Renal cortical epithelial cell (primary cell): ENCODE measurements at places on chromosomes 4 and X.

DNA sequence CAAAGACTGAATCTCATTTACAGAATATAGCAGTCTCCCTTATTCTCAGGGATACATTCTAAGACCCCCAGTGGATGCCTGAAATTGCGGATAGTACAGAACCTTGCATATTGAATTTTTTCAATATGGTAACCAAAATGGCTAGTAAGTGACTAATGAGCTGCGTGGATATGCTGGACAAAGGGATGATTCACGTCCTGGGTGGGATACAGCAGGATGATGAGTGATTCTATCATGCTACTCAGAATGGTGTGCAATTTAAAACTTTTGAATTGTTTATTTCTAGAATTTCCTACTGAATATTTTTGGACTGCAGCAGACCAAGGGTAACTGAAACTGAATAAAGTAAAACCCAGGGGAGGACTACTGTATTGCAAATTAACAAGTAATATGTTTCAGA lies 66.7 kb downstream of the STAG2 start:
- DNase-seq, result no peak

GRCh38 chrX:150975655-150976390 lies 7.3 kb upstream of the HMGB3 start:
- DNase-seq, result no peak

DNA sequence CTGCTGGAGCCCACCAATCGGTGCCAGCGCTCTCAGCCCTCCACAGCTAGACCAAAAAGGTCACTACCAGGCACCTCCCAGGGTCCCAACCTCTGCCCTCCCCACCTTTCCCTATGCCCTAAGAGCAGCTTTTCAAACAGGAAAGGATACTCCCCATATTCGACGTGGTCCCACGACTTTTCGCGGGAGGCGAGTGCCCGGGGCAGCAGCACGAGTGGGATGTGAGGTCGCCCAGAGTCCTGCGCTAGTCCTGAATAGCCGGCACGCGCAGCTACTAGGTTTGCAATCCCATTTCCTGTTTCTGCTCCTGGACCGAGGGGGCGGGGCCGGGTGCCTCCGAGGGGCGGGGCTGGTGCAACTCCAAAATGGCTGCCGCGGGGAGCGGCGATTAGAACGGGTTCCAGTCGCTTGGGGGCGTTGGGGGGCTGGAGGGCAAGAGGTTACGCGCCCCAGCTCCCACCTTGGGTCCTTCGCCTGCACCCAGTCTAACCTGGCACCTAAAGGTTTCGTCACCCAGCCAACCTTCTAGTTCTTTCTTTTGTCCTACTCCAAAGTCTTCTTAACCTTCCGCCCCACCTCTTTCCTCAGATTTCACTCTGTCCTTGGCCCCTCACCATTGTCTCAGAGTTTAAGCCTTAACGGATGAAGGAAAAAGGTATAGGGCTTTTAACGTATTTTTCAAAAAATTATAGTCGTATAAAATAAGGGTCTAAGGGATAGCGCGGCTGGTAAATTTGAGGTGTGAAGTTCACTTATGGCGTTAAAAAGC lies 85.0 kb upstream of the TENT5D start:
- peak; percentile 23 for DNase-seq

DNA sequence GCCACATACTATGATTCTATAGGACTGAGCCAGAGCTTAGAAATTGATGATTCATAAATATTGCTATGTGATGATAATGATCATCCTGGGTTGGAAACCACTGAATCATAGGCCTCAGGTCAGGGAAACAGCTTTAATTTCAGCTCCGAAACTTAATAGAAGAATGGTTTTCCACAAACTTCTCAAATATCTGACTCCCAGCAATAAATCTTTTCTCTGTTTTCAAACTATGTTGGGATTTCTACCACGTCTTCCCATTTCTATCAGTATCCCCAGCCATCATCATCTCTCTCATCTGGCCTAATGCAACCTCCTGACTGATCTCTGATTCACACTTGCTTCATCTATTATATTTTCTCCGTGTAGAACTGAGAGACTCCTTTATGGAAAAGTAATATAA lies 521.8 kb upstream of the AGA start:
- DNase-seq, result peak; percentile 45

DNA sequence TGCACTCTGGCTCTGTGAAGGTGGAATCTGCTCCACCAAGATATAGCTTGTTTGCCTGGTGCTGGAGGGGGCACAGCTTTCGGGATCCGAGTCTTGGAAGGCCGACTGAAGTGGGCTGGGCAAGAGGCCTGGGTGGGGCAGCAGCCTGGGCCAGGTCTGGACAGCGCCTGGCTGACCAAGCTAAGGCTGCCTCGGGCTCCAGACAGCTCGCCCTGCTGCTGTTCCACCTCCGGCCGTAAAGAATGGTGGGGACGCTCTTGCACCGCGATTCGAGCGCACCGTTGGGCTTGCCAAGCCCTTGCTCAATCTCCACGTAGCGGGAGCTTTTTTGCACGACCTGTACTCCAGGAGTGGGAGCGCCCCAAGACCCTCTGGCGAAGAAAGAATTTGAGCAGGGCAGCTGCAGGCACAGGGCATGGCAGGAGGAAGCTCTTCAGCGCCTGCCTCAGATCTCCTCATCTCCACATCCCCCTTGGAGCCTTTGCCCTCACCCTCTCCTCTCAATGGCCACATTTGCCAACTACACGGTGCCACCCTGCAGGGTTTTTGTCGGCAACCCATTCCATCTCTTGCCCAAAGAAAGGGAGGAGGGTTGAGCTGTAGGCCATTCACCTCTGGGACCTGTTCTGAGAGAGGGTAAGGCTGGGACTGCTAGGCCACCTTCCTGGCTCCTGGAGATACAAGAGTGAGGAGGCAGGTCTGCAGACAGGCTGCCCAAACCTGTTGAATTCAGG lies 18.9 kb downstream of the CNGA2 start:
- peak; percentile 8 for DNase-seq

DNA sequence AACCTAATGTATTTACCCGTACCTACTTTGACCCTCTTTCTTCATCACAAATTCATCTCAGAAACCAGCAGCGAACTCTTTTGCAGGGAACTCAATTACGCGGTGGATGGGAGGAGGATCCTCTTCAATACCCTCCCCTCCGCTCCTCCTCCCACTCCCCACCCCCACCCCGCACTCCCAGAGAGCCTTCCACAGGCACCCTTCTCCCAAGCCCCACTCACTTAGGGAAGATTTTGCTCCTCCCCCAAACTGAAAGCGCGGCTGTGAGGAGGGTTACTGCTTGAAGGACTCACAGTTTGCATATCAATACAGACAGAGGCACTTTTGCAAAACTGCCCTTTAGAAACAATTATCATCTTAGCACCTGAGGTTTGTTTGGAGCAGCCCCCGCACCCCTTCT lies 960 bp upstream of the IL1RAPL1 start:
- DNase-seq, result peak; percentile 9

- no peak for DNase-seq
Observed at GRCh38 chr4:153025406-153025805, 89.3 kb downstream of the FHDC1 start.

- DNase-seq, result no peak
Observed at GRCh38 chr4:184848510-184848909, 22.7 kb upstream of the ACSL1 start.

DNA sequence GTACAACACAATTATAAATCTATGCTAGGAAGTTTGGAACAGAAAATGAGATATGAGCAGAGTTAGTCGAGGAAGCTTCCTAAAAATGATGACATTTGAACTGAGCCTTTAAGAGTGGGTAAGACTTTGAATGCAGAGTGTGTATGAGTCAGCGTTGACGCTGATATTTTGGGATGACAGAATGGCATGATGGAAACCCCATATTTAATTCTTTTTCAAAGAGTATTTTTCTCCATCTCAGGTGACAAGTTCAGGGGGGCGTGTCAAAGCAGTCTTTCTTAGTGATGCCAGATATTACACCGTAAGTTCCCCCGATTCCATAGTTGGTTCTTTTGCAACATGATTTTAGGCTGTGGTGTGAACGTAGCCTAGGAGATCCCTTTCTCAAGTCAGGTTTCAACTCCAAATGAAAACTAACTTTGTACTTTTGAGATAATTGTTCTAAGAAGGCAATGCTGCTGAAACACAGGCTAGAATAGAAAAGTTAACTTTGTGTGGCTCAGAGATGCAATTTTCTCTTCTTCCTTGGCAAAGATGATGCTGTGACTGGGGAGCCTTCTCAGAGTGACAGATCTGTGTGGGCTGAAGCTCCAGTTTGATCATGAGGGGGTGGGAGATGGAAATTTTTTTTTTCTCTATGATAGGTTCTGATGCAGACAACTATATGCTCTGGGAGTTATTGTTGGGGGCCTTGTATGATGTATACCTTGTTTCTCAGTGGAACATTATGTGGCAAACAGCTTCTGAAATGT lies 59.2 kb downstream of the GLUD2 start:
- DNase-seq, result no peak

DNA sequence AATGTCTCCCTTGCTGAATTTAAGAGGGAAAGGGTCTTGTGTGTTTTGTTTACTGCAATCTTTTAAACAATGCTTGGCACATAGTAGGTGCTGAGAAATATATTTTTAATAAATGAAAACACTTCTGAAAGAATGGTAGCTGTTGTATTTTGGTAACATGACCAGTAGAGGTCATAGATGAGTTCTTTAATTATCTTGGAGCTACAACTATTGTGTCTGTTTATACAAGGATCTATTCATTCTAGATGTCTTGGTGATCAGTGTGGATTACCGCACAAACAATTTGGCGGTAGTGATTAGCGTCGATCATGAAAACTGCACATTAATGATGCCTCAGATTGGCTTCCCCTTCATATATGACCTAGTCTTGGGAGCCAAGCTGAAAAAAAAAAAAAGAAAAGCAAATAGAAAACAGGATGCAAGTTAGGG lies 21.4 kb upstream of the SCRG1 start:
- peak; percentile 34 for DNase-seq

DNA sequence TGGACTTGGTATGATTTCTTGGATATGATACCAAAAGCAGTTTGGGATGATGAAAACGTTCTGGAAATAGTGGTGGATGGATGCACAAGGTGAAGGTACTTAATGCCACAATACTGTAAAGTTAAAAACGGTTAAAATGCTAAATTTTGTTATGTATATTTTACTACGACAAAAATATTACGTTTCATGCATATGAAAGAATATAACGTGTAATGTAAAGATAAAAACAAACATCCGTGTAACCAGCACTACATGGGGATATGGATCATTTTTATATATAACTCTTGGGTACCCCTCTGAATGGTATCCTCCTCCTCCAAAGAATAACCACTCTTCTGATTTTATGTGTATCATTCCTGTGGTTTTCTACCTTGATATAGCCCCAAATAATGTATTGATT lies 862 bp upstream of the CENPU start:
- no peak for DNase-seq

DNA sequence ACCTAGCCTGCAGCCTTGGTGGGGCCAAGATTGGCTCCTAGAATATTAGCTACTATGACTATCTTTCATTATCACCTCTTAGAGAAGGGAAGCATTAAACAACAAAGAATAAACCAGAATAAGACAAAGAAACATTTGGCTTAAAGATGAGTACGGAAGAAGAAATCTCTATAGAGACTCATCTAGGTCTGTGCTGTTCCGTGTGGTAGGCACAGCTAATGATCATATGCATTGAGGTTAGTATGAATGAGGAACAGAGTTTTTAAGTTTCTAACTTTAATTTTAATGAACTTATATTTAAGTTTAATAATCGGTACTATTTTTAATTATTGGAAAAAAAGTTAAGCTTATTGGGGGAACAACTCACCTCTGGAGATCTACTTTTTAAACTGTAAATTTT lies 24.6 kb downstream of the ARHGAP24 start:
- no peak for DNase-seq

GRCh38 chrX:74147439-74147838 lies 156.5 kb upstream of the ZCCHC13 start:
- DNase-seq, result no peak

- DNase-seq, result no peak
Observed at GRCh38 chr4:71368906-71369305, 30.1 kb downstream of the SLC4A4 start.

DNA sequence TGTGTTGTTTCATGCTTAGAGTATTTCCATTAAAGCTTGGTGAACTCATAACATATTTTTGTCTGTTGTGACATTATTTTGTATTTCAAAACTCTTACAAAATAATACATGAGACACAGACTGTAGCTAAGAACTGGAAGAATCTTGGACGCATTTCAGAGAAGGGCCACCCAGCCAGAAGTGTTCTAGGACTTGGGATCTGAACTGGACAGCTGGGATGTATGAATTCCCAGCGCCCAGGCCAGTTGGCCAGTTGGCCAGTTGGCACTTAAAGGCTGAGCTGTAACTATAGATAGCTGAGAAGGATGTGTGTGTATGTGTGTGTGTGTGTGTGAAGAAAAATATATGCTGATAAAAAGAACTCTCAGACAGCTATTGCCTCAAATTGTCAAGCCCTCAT lies 193.4 kb upstream of the GPR101 start:
- no peak for DNase-seq

DNA sequence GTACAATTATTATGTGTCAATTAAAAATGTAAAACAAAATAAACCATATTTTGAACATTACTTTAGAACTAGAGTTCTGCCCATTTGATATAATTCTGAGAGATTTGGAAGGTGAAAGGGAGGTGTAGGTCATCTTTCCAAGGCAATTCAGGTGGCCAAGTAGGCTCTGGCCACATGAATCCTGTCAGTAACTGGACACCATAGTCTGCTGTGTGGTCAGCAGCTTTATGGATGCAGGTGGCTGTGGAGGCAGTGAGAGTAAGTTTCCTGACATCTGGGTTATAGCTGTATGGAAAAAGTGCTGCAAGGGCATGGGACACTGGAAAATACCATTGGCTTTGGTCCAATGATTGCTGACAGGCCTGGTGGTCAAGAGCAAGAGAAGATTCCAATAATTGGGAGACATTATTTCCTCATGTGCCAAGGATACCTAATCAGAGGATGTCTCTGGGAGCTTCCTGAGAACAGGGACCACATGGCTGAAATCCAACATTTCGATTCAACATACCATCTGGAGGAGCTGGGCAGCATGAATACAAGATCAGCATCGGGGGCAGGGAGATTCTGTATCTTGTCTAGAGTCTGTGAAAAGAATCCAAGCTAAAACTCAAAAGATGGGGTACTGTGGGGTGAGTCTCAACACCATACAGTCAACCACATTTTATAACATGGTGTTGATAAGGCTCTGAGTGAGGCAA lies 523.1 kb downstream of the MID1IP1 start:
- no peak for DNase-seq

GRCh38 chr4:93831716-93832496 lies 3.4 kb downstream of the ATOH1 start:
- no peak for DNase-seq

DNA sequence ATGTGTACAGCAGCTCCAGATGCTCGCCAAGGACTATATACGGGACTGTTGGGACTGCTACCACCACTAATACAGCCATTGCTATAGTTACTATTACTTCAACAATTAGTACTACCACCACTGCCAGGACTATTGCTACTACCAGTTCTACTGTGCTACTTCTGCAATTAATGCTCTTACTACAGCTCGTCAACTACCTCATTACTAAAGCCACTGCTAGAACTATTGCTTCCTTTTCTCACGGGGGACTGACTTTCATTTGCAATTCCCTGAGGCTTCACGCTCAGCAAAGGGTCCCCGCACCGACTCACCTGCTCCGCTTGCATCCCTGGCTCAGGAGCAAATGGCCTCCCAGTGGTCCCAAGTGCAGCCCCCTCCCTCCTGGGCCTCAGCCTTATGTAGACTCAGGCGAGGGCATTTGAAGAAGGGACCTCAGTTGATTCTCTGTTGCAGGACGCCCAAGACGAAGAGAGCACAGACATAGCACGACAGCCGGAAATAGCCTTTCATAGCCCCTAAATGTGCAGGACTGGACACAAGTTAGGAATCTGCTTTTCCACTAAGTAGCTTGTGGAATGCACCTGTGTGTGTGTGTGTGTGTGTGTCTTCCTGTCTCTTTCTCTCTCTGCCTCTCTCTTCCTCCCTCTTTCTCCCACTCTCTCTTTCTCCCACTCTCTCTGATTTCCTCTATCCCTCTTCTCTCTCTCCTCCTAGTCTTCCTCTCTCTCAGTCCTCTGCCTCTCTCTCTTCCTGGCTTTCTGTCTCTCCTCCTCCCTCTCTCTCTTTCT lies 294.8 kb downstream of the ASMT start:
- no peak for DNase-seq
